ENCODE measurements at places on chromosomes 7 and 10.
A peak's percentile ranks its signal among the peaks of the same experiment; 100 is the strongest.

DNA sequence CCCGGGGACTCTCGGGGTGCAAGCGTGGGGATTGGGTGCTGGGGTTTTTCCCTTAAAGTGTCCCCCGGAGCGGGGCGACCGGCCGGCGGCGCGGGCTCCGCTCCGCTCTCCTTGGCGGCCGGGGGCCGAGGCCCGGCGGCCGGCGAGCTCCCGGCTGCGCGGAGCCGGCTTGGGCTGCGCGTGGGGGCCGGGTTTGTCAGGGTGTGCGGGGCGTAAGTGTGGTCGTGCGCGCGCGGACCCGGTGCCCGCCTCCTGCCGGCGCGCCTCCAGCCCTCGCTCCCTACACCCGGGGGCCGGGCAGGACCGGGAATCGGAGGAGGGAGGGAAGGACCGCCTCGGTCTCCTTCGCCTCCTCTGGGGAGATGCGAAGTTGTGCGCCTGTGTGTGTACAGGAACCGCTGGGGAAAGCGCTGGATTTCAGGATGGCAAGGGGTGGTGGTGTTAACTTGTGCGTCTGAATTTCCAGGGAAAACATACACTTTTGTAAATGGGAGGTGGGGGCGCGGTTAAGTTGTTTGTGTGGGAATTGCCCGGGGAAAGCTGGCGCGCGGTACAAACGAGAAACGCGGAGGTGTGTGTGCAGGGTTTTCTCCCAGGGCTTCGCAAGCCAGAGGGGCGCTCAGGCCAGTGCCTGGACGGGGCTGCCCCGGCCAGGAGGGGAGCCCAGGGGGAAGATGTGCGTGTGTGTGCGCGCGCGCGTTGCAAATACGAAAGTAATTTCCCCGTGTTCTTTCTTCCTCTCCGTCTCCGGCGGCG is 737 bp downstream of the ZMIZ1 start:
- DNase-seq, result peak; percentile 51

DNA sequence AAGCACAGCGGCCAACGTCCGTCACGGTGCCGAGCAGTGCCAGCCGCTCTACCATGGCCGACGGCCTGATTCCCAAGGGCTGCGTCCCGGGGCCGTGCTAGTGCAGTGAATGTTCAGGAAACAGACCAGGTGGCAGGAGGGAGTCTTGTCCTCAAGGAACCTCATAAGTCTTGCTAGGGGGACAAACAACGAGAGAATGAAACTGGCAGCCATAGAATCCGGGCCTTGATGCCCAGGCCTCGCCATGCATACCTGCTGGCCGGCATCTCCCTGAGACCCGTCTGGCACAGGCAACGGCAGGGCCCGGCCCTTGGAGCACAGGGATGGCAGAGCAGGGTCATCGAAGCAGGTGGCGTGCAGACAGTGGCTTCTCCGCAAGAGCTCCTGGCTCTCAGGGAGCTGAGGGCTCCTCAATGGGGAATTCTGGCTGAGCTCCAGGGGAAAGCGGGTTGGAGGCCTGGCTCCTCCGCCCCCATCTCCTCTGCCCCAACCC is 58.8 kb downstream of the DIP2C start:
- DNase-seq, result no peak

DNA sequence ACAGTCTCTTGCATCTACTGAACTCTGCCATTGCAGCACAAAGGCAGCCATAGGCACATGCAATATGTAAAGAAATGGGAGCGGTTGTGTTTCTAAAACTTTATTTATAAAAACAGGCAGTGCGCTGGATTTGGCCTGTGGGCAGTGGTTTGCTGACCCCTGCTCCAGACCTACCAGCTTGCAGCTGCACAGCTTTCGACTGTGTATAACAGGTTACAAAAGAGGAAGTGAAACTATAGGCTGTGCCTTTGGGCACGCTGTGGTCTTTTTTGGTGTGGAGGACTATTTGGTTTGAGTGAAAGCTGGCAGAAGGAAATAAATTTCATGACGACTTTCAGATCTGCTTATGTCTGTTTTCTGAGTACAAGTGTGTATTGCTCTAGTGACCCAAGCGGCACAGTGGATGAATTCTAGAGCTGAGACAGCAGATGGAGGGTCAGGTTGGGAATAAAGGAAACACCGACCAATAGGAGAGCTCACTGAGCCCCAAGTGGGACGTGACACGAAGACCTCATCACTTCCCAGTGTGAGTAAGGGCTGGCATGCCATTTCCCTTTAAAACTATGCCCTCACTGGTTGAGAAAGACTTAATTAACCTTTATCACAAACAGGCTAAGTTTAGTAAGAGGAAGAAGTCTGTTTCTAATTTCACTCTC is 152.7 kb downstream of the ANK3 start:
- no peak for DNase-seq

DNA sequence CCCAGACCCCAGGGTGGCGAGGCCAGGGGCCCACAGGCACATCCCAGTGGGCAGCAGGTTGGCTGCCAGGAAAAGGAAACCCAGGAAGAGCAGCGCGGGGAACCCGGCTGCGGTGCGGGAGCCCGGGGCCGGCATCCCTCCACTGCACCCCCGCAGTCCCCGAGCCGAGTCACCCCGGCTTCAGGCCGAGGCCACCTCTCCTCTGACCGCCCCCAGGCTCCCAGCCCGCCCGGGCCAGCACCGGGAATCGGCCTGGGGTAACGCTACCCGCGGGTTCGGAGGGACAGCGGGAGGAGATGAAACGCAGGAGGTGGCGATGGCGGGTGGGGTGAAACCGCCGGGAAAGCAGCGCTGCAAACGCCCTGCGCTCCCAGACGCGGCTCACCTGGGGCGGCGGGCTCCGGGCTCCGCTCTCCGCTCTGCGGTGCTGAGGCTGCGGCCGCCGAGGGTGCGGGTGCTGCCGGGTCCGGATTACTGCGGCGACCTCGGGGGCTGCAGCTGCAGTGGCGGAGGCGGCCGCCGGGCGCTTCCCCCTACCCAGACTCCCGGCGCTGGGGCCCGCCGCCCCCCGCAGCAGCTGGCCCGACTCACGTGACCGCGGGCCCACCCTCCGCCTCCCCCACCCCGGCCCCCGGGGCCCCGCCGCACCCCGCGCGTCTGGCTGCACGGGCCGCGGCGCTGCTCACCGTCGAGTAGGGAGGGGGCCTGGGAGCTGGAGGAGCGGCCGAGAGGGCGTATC is at the start of gene SCRN1:
Gene SCRN1, minus strand, starts transcription at position 545 of the 739 bp plus-strand sequence. CDS start 20,734 bp downstream, outside the sequence.
- peak; percentile 5 for DNase-seq

DNA sequence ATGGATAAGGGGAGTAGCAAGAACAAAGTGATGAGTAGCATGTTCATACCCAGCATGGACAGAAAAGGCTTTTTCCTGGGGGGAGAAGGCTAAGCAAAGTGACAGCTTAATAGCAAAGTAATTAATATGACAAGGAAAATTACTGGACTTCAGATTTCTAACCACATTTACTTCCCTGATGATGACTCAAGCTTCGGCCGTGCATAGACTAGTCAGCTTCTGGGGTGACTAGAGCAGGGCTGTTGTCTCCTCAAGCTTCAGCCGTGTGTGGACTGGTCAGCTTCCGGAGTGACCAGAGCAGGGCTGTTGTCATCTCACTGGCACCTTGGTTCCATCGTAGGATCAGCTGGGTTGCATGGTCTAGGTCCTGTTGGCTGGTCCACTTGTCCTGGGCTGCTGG is 2.1 kb upstream of the ZNF117 start:
- DNase-seq, result no peak

GRCh38 chr7:4607311-4607729 is 74.8 kb upstream of the FOXK1 start:
- no peak for DNase-seq

DNA sequence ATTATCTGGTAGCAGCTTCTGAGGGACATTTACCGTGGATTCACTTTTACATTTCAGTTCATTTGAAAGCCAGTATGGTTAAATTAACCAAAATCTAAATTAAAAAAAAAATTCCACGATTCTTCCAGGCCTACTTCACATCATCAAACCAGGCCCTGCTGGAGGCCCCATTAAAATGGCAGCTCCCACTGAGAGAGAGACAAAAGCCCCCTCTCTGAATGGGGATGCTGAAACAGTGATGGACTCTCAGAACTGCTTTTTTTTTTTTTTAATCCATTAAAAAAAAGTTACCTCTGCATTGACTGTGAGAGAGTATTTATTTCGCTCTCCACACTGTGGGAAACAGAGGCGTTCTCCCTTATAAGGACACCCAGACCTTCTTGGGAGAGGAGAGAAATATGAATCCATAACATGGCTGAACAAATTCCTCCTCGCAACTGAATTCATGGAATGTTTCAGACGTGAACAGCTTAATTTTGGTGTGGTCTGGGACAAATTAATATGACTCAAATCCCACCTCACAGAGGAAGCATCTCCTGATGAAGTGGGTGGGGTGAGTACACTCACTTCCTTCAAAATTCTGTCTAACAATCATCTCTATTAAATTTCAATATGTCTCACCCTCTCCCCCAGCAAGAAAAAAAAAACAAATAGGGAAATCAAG is 73.5 kb downstream of the SAMD9 start:
- no peak for DNase-seq

DNA sequence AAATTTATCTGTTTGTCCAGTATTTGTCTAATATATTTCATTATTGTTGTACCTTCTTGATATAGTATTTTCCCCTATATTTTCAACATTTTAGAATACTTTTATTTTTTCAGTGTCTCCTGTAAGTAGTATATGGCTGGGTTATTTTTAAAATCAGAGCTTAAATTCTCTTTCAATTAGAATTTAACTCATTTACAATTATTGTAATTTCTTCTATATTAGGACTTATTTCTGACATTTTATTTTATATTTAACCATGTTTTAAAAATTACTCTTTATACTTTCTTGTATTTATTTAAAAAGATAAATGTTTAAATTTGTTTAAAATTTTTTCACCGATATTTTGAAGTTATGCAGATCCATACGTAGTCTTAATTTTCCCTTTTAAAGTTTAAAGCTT is 220.0 kb upstream of the NPVF start:
- DNase-seq, result no peak

- DNase-seq, result no peak
These were observed 182.9 kb downstream of the XPNPEP1 start for GRCh38 chr10:109740436-109740835.

- no peak for DNase-seq
These were observed 31.5 kb downstream of the BLVRA start for GRCh38 chr7:43790006-43790405.

GRCh38 chr7:51847461-51848134 is 531.0 kb upstream of the COBL start:
- DNase-seq, result no peak

GRCh38 chr7:137243741-137244140 is 99.8 kb downstream of the PTN start:
- DNase-seq, result no peak

DNA sequence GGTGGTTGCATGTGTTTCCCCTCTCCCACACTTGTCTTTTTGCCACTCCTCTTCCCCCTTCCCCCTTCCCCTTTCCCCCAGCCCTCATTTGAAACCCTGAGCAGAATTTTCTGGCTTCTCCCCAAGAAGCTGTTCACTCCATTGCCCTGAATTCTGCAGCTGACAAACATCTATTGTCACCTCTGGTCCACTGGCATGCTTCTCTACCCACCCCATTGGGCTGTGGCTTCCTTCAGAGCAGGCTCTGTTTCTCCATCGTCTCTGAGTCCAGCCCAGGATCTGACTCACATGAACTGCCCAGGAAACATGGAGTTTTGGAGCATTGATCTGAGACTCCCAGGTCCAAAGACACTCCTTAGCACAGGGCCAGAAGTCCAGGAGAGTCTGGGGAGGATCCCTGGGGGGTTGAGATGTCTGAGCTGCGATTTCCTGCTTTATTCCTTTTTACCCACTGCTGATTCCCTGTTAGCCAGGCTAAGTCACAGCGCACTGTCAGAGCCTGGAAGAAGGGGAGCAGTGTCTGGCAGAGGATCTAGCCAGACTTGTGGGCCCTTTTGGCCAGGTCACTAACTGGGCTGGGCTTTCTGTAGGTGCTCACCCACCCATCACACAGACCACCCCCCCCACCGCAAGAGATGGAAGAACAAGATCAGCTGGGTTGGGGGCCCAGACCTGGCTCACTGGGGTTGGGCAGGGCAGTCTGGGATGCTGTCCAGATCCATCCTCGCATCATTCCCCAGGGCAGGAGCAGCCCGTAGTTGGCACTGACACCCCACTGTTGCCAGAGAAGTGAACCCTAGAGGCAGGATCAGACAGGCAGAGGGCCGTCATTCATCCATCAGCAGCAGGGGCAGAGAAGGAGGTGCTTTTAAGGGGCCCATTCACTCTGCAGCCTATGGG is 3.5 kb downstream of the CHAT start:
- DNase-seq, result no peak

GRCh38 chr7:9124320-9124719 is 690.9 kb downstream of the NXPH1 start:
- no peak for DNase-seq

DNA sequence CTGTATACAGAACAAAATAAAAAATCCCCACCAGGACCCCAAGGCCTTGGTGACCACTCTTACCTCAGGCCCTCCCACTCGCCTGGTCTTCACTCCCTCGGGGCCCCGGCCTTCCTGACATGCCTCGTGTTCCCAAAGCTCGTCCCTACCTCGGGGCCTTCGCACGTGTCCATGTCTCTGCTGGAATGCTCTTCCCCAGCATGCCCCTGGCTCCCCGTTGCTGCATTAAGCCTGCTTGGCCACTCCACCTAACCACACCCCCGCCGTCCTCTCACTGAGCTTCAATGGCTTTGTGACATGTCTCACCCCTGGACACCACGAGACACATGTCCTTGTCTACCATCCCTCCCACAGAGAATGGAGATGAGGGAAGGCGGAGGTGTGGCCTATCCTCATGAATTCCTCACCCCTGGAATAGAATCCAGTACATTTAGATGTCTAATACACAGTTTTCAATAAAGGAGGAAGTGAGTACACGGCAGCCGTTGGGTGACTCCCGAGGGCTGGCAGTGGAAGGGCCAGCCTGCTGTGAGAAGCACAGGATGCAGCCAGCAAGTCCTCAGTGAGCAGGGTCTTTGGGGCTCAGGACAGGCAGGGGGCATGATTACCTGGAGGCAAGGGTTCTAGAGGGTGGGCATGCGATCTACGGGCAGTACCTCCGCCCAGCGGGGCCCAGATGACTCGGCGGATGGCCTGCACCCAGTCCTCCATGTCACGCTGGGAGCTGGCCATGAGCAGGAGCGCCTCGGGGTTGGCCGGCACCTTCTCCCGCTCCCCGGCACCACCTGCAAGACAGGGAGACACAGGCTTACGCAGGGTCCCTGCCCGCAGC is 125.7 kb downstream of the ARHGAP22 start:
- DNase-seq, result no peak

- no peak for DNase-seq
These were observed 10.1 kb downstream of the HACD1 start for GRCh38 chr10:17607060-17607459.

DNA sequence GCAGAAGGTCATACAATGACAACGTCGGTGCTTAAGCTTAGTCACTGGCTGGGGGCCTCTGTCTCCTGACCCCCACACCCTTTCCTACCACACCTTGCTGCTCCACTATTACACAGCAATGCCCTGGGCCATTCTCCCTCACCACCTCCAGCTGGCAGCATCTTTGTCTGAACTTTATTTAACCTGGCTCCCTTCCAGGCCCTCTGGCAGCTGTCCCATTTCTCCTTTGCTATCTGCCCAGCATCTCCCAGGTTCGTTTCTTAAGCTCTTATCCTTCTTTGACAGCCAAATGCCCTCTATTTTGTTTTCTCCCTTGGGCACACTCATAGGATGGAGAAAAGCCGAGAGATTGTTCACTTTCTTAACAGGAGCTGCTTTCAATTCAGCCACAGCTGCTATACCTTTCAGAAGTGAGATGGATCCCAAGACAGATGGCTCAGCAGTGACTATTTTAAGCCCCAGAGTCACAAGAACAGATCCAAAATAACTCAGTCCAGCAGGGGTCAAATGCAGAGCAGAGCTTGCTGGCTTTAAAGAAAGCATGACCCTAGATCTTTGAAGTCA is 1277.1 kb upstream of the AUTS2 start:
- no peak for DNase-seq
